ENCODE measurements at places on chromosomes 12 and 14. TPM values are rescaled to one million over a fixed set of nuclear protein-coding genes. Genes with fewer than 3 reads are reported as not detected.

GRCh38 chr12:108630481-108631207, 3.0 kb downstream of the SELPLG start:
- H3K27ac ChIP-seq = no peak overlapping the region
- H3K36me3 ChIP-seq = no peaks in the 10 kb centered on the region

The HOXC9 gene
- total RNA-seq = 9.0 TPM

The GUCY2C gene
- not detected for total RNA-seq

DNA sequence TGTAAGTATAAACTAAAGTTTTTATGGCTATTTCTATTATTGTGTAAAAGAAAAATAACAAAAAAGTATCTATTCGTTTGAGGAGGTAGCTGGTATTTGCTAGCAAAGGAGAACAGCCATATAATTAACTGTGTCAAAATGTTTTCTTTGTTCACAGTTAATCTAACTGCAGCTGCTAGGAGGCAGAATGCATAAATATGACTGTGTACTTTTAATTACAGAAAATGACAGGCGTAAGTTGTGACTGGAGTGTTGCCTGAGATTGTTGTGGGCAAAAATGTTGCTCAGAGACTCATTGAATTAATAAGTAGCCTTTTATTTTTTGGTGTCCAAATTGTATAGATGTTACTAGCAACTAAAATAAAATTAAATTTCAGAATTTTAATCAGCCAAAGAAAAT, 33.5 kb downstream of the PTPRO start:
- H3K4me1 ChIP-seq = peaks cover 2% of the 10 kb centered on the region
- no peaks in the 10 kb centered on the region for H3K27me3 ChIP-seq
- H3K27ac ChIP-seq = no peak overlapping the region
- H3K36me3 ChIP-seq = no peaks in the 10 kb centered on the region
- DNase-seq = no peak

The CMAS gene
- 32.6 TPM for total RNA-seq

The GPR65 gene
- total RNA-seq = 2.8 TPM

Data from aorta (tissue), 5 donors.